ENCODE measurements at places on chromosomes 2 and 18.

- no peak for DNase-seq
Observed at GRCh38 chr2:140199312-140199711, 1419.1 kb upstream of the NXPH2 start.

GRCh38 chr2:109209412-109209811 lies 80.4 kb downstream of the SH3RF3 start:
- no peak for DNase-seq

DNA sequence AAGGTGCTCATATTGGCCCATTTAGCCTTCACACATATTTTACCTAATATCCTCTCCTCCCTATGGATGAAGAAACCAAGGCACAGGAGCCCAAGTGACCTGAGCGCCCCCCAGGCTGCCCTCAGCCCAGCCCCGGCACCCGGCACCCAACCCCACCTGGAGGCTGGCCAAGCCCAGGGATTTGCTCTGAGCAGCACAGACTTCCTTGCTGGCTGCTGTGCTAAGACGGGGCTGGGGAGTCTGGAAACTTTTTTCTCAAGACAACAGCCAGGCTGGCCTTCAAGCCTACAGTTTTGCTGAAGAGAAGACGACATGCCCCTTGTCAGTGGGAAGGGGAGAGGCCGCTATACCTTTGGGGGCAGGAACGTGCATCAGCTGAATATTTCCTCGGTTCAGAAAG lies 52.7 kb upstream of the LAMA1 start:
- DNase-seq: no peak

GRCh38 chr2:109177635-109178034 lies 48.6 kb downstream of the SH3RF3 start:
- DNase-seq: no peak

DNA sequence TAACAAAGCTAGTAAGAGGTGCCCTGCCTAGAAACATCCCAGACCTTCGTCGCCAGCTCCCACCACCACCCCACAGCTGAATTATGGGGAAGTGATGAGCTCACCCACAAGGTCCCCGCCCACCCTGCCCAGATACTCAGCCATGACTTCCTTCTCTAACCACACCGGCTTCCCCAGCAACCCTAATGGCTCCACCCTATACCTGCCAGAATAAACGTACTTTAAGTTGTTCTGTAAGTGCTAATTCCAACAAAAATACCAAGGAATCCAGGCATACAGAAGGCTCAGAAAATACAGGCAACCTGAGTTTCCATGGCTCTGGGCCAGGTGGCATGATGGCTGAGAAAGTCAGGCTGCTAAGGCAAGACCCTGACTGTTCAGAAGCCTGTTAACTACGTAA lies 39.1 kb downstream of the TMEM163 start:
- DNase-seq: no peak

GRCh38 chr2:9655441-9656269 lies 24.9 kb upstream of the YWHAQ start:
- DNase-seq: peak; percentile 46
